ENCODE measurements at places on chromosomes 3 and 15.

DNA sequence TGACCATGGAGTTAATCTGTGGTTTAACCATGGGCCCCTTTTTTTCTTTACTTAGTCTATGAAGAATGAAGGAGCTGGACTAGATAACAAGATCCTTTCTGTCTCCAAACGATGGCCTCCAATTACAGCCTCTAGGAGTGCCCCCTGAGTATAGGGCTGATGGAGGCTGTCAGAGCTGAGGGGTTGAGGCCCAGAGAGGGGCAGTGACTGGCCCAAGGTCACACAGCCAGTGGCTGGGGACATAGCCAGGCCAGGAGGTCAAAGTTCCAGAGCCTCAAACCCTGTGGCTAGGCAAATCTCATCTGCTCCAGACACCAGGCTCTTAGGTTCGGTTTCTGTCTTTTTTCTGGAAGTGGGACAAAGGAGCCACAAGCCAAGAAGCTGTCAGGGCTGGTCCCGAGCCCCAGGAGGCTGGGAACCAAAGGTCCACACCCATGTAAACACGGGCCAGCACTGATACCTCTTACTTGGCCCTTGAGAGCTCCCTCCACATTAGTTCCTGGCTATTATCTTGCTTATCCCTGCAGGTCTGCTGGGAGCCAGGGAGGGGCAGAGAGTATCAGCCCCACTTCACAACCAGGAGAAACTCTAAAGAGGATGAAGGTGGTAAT, 10.3 kb downstream of the RHOV start:
- H3K27ac ChIP-seq, result no peak overlapping the region
- no peaks in the 10 kb centered on the region for H3K36me3 ChIP-seq
- H3K4me3 ChIP-seq, result no peak overlapping the region
- H3K4me1 ChIP-seq, result no peaks in the 10 kb centered on the region
- no peak for DNase-seq

DNA sequence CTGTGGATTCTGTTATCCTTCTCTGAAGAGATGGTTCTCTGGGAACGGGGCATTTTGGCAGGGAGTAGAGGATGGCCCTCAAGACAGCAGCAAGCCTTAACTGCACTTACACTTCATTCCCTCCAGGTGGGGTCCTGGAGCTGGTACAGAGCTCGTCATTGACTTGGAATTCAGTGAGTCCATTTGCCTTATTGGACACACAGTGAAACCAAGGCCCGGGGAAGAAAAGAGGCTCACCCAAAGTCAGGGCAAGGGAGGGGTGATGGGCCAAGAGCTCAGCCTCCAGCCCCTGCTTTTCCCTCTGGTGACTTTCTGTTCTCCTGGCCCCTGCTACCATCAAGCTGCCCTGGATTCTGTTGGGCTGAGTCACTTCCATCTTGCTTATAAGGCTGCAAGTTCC, 125.6 kb downstream of the ETFA start:
- no peak overlapping the region for H3K4me3 ChIP-seq
- no peak overlapping the region for H3K27ac ChIP-seq
- DNase-seq, result no peak
- peaks cover 17% of the 10 kb centered on the region for H3K27me3 ChIP-seq

- peak overlapping the region; percentile 25 for H3K4me3 ChIP-seq
- peaks cover 18% of the 10 kb centered on the region for H3K4me1 ChIP-seq
- peak; percentile 64 for DNase-seq
- H3K27me3 ChIP-seq, result peaks cover 51% of the 10 kb centered on the region
Observed at GRCh38 chr3:139935866-139936817, 1.2 kb downstream of the CLSTN2 start.

GRCh38 chr3:39154280-39155021, 1.1 kb upstream of the CSRNP1 start:
- no peak for DNase-seq
- H3K36me3 ChIP-seq, result no peaks in the 10 kb centered on the region
- peaks cover 37% of the 10 kb centered on the region for H3K4me1 ChIP-seq
- H3K27ac ChIP-seq, result peak overlapping the region; percentile 6
- no peak overlapping the region for H3K4me3 ChIP-seq

GRCh38 chr3:158920371-158920770, 118.5 kb downstream of the MFSD1 start:
- H3K4me3 ChIP-seq, result no peak overlapping the region
- no peak for DNase-seq
- no peaks in the 10 kb centered on the region for H3K36me3 ChIP-seq
- H3K27ac ChIP-seq, result no peak overlapping the region
- H3K4me1 ChIP-seq, result no peaks in the 10 kb centered on the region
- H3K27me3 ChIP-seq, result no peaks in the 10 kb centered on the region
